ENCODE measurements at places on chromosomes 4 and X.

DNA sequence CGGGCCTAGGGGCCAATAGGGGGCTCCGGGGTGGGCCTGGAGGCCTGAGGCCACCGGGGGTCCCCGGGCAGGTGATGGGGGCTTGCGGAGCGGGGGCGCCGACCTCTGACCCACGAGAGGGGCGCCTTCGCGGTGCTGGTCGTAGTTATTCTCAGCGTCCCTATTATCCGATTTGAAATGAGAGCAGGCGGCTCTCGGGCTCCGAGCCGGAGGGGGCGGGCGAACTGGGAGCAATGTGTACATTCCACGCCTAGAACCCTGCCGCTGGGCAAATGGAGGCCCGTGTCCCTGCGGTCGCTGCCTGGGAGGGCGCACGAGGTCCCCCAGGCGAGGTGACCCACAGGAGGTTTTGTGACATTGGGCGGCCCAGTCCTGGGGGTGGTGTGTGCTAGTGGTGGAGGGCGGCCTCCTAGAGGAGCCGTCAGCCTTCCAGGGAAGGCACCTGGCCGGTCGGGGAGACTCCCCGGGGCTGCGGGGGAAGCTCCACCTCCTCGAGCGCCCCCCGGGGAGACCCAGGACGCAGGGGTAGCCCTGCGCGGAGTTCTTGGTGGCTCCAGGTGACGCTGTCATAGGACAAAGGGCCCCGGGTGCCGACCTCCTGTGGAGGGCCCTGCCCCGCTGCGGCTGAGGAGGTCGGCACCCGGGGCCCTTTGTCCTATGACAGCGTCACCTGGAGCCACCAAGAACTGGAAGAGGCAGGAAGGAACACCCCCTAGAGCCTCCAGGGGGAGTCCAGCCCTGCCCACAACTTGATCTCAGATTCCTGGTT is 102.6 kb upstream of the PRKX start:
- DNase-seq = no peak

- no peak for DNase-seq
Measured at GRCh38 chr4:137621056-137621455, 88.8 kb upstream of the PCDH18 start.

DNA sequence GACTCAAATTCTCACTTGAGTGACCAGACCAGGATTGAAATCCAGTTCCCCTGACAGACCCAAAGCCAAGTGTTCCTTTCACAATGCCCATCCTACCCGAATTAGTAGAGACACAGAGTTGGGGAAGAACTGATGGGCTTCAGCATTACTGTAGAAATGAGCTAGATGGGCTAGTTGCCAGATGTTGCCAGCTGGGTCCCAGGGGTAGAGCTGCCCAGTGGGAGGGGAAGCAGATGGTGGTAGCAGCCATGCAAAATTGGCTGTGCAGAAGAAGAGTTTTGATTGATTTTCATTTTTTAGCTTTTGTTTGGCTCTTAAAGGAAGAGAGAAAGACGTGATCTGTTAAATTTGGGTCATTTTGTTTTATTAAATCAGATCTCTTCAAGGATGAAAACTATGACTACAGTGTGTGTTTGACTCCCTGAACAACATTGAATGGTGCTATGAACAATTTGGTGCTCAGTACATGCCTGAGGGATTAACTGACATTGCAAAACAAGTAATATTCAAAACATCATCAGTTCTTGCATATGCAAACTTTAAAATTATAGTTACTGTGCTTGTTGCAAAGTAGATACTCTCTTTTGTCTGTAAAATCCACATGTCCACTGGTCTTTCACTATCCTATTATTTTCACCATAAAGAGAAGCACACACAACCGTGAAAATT is 86.0 kb downstream of the PARM1 start:
- no peak for DNase-seq

GRCh38 chr4:105181259-105181658 is 34.6 kb downstream of the TET2 start:
- no peak for DNase-seq

DNA sequence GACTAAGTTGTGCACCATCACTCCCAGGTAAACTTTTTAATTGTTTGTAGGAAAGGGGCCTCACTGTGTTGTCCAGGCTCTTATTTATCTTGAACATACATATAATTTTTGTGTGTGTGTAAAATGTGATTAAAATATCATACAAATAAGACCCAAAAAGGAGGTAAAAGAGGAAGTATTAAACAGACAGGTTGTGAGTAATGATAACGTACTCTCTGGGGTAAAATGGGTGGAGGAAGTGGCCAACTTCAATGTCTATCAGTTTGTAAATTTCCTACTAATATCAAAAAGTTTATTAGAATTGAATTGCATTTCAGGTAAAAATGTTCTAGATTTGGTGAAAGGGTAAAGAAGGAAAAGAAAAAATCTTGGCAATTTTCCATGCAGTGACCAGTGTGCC is 48.8 kb downstream of the SULT1E1 start:
- no peak for DNase-seq

GRCh38 chrX:110795645-110796406 is at the start of gene CHRDL1:
Gene CHRDL1 (minus strand): TSS chrX:110795817. CDS start chrX:110792181, 3,636 bp downstream.
- DNase-seq = no peak

- DNase-seq = no peak
Measured at GRCh38 chrX:22073928-22074327, 41.8 kb downstream of the PHEX start.

- no peak for DNase-seq
Measured at GRCh38 chr4:27149541-27150212, 289.0 kb downstream of the STIM2 start.

- DNase-seq = no peak
Measured at GRCh38 chrX:127606590-127606989, 445.6 kb downstream of the ACTRT1 start.

DNA sequence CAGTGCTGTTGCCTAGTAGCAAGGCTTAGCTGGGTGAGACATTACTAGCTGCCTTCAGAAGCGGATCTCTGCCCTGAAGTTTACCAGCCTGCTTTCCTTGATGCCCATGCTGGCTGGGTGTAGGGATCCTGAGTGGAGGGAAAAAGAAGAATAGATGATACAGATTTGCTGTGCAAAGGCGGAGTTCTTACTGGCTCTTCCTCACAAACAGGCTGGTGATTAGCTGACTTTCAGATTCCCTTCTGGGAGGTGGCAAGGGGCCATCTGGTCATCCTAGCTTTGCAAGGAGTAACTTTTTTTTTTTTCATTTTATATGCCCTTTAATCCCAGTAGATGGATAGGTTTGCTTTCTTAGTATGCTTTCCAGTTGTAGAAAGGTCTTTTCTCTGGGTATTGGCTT is 44.8 kb downstream of the SMARCA5 start:
- DNase-seq = no peak

GRCh38 chr4:143618811-143619210 is 81.7 kb downstream of the FREM3 start:
- DNase-seq = no peak

DNA sequence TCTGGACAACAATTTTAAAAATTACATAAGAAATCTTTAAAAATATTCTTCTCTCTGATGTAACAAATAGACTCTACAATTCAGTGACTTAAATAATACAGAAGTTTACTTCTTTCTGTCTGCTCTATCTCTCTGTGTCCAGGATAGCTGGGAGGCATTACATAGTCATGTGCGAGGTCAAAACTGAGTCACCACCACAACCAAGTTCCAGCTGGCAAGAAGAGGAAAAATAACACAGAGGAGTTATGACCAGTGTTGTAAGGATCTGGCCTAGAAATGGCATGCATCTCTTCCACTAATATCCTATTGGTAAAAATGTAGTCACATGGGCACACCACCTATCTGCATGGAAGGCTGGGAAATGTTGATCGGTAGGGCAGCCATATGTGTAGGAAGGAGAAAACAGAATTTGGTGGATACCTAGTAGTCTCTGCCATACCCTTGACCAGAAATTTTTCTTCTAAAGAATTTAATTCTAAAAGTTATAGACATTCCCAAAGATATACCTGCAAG is 39.4 kb upstream of the WDFY3 start:
- no peak for DNase-seq

DNA sequence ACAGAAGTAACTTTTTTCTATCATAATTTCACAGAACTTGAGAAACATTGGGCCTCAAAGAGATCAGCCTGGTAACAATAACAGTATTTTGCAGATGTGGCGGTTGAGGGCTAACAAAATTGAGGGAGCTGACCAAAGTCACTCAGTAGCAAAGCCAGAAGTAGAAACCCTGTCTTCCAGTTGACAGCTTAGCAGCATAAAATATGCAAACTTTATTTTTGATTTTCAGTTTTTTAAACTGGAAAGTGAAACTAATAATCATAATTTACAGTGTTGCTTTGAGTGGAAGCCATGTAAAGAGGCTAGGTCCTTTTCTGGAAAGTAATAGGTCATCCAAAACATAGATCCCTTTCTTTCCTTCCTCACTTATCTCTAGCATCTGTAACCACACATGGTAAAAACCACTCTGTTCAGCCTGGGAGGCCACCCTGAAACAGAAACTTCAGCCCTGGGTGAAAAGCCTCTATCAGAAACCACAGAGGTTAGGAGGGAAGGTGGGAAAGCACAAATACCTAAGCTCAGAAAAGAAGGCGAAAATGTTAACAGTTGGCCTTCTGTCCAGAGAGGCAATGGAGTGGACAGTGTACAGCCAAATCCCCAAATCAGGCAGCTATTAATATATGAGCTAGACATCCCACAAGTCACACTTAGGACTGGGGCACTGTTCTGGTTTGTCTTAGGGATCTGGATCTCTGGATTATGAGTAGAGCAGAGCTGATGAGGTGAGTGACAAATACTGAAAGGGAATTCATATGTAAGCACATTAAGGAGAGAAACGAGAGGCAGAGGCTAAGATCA is 61.1 kb upstream of the ARSJ start:
- DNase-seq = no peak

- DNase-seq = no peak
Measured at GRCh38 chr4:53510321-53510720, 81.0 kb downstream of the LNX1 start.

- DNase-seq = no peak
Measured at GRCh38 chrX:130725519-130725918, 177.5 kb downstream of the ENOX2 start.

GRCh38 chr4:27947302-27947701 is 1086.7 kb downstream of the STIM2 start:
- no peak for DNase-seq

- no peak for DNase-seq
Measured at GRCh38 chr4:162408309-162408708, 244.5 kb upstream of the FSTL5 start.

- no peak for DNase-seq
Measured at GRCh38 chrX:45347877-45348276, 147.2 kb upstream of the DIPK2B start.

DNA sequence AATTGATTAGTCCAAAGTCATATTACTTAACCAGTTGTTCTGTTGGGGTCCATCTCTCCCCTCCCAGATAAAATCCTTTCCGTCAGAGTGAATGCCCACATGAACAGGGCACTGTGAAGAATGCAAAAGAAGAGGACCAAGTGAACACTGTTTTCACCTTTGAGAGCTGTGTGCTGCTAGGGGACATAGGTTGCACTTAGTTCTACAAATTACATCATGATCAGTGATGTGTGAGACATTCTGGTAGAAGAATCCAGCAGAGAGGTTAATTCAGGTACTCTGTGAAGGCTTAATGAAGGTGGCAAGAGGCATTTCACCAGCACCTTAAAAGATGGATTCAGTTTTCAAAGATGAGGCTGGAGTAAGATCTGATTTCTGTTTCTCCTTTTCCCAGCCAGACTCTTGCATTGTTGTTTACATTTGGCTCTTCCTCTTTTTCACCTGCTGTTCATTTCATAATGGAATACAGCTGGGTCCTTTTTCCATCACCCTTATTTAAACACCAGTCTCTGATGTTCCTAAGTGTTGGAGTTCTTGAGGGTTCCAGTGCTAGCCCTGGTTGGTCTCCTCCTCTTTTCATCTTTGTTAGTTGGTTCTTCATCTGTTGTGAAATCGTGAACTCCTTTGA is 10.9 kb downstream of the GAB1 start:
- no peak for DNase-seq

GRCh38 chr4:105520819-105521790 is 31.3 kb upstream of the ARHGEF38 start:
- no peak for DNase-seq

GRCh38 chr4:184503869-184504300 is 29.5 kb upstream of the IRF2 start:
- DNase-seq = no peak

DNA sequence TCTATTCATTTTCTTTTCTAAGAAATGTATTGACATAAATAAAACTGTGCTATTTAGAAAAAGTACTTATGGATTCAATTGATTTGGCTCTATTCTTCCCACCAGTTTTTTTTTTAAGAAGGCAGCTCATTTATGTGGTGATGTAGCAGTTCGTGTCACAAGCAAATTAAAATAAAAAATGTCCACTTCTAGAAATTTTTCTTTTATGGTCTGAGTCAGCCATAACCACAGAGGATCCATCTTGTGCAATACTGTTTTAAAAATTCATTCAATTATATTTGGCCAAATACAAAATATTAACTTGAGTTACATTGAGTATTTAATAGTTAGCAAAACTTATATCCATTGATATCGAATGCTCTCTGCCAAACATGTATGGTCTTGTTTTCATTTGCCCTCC is 207.9 kb upstream of the FAT1 start:
- DNase-seq = no peak

GRCh38 chr4:32196950-32197688 is 1477.0 kb downstream of the PCDH7 start:
- no peak for DNase-seq

DNA sequence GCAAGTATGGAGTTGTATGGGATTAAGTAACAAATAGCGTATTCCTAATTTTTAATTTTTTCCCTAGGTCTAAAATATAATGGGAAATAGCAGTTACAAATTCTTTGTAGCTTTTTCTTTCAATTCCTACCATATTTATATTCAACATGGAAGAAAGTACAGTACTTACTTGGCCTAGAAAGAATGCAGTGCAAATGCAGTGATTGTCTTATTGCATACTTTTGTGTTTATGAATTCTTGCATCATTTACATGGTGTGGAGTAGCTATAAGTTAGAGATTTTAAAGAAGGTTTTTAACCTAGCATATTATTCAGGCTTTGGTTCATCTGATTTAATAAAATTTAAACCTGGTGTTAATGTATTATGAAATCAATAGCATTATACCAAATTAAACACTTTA is 263.3 kb downstream of the BMPR1B start:
- no peak for DNase-seq

- no peak for DNase-seq
Measured at GRCh38 chr4:25687773-25688172, 32.1 kb downstream of the SLC34A2 start.
